ENCODE measurements at places on chromosomes 5 and 9. TPM values are rescaled to one million over a fixed set of nuclear protein-coding genes. Genes with fewer than 3 reads are reported as not detected.

PGM5 gene
- total RNA-seq: 94.5 TPM

DCAF10 gene
- 24.6 TPM for total RNA-seq

RANBP6 gene
- total RNA-seq: 46.9 TPM

BARHL1 gene
- not detected for total RNA-seq

SOHLH1 gene
- not detected for total RNA-seq

Data from tongue (tissue), 3 donors.